ENCODE measurements at places on chromosomes 13 and 19. TPM values are rescaled to one million over a fixed set of nuclear protein-coding genes. Genes with fewer than 3 reads are reported as not detected.

DNA sequence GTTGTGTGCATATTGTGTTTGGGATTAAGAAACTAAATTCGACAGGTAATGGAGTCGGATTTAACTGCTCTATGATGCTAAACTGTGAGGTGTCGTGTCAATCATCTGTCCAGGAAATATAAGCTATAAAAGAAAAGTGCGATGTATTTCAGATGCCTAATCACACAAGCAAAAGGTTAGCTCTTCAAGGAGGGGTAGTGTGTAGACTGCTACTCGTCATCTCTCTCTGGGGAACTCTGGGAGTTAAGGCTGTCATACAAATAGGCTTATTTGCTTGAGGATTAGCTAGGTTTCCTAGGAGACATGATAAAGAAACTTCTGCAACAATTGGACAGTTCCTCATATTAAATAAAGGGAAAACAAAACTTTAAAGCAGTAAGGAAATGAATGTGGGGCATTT lies 462.1 kb downstream of the OLFM4 start:
- ATAC-seq, result no peak

- ATAC-seq, result peak; percentile 87
Observed at GRCh38 chr13:30388406-30389283, 33.6 kb upstream of the UBE2L5 start.

- no peak for ATAC-seq
Observed at GRCh38 chr19:10514211-10515145, 2.8 kb downstream of the S1PR5 start.

DNA sequence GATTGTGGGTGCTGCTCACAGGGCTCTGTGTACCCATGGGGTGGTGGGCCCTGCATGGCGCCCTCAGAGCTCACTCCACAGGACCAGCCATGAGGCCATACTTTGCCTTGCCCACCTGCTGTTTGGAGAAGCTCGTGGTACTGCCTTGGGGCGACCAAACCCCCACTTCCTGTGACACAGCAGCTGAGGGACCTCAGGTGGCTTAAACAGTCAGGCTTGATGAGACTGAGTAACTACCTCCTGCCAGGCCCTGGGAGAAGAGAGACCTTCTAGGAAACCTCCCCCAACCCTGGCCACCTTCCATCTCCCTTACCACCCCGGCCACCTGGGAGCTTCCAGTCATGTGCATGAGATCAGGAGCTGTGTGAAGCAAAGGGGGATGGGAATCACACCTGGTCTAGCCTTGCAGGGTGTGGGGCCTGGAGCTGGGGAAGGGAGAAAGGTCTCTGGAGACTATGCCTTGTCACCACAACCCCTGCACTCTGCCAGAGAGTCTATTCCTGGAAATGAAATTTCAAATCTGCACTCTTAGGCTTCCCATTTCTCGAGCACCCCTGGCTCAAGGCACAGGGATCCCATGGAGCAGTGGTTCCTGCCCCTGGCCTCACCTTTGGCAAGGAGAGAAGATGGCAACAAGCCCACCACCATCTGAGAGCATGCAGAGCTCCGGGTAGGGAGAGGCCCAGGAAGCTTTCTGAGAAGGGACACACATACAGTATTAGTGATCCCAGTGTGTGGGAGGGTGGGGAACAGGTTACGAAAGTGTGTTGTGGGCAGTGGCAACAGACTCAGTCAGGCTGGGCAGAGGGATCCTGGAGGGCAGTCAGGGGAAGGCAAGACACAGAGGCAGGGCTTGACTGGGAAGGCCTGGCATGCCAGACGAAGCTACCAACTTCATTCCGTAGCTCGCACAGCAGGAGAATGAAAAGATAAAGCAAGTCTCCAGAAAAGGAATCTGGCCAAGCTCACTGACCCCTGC lies 125.0 kb downstream of the URI1 start:
- no peak for ATAC-seq

Gene HIF3A
- total RNA-seq, result 173 TPM

DNA sequence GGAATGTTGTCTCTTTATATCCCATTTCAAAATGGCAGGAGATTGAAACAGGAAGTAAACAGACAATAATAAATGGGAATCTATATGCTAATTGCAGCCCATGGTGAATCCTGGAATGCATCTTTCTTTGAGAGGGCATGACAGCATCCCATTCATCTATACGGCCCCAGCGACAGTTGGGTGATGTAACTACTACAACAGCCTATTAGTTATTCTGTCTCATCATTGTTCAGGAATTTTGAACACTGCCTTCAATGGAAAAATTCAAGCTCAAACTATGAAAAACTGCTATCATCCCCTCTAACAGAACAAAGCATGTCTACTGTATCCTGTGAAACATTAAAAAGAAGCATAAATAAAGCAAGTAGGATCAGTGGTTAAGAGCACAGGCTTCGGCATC lies 262.1 kb downstream of the DCT start:
- ATAC-seq, result no peak

Gene DNAAF3
- 0.42 TPM for total RNA-seq

GRCh38 chr19:41330481-41330880 lies 20.5 kb downstream of the CCDC97 start:
- ATAC-seq, result no peak

Gene ZNF790
- total RNA-seq, result 9.7 TPM

DNA sequence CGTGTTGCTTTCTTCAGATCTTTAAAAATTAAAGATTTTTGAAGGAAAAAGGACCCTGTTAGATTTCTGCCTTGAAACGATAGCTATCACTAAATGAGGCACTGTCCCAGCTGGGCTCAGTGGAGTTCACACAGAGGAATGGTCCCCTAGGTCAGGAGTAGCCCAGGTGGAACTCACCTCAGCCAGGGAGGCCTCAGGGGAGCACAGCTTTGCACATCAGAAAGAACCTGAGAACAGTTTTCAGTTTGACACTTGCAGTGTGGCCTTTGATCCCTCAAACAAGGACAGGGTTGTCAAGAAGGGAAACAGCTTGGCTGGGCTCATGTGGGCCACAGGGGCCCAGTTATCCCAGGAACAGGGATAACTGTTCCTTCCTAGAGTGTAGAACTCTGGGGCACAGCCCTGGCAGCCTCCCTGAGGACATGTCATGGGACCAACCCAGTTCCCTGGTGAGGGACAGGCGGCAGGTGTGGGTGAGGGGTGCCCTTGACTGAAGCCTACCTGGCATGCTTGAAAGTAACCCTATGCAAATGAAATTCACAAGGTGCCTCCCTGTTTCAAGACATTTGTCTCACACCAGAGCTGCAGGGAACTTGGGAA lies 59.4 kb downstream of the CHST8 start:
- ATAC-seq, result no peak

Gene C1QTNF9
- total RNA-seq, result 0.81 TPM

DNA sequence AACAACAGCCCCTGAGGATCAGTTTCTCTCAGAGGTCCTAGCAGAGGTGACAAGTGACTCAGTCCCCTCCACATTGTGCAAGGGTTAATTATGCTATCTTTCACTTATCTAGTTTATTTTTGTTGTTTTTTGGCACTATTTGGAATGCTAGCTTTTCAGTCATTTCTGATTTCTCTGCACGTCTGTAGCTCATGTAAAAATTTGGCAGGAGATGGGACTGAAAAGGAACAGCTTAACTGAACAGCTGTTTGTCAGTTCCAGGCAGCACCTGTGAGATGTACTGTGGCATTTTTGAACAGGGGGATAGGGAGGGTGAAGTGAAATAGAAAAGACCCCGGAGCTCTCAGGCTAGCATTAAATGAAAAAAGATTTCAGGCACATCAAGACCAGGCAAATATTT lies 313.5 kb downstream of the SUCLA2 start:
- no peak for ATAC-seq

Gene PRRG2
- total RNA-seq, result not detected

DNA sequence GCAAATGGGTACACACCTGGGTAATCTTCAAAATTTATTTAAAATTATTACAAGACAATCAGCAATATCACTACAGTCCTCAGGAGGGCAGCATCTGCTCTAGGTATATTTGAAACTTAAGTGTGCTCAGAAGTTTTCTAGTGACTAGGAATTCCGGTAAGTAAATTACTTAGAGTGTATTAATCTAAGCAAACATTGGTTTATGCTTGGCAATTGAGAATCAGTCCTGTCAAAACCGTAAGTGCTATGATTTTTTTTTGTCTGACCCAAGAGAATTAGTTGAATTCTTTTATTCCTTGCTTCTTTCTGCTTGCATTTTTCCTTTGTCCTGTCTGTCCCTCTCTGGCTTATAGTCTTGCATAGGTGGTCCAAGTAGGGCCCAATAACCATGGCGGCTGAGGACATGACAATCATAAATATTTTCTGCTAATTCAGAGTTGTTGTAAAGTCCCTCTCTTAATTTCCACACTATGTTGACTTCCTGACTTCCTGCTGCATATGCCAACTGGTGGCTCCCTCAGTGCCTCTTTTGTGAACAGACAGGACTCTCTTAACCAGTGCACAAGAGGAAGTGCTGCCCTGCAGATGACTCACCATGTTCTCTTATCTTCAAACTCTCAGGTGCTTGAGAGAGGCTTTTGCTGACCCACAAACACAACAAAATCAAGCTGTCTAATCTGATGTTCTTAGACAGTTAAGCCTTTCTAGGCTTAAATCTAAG lies 82.2 kb downstream of the SLAIN1 start:
- peak; percentile 41 for ATAC-seq

DNA sequence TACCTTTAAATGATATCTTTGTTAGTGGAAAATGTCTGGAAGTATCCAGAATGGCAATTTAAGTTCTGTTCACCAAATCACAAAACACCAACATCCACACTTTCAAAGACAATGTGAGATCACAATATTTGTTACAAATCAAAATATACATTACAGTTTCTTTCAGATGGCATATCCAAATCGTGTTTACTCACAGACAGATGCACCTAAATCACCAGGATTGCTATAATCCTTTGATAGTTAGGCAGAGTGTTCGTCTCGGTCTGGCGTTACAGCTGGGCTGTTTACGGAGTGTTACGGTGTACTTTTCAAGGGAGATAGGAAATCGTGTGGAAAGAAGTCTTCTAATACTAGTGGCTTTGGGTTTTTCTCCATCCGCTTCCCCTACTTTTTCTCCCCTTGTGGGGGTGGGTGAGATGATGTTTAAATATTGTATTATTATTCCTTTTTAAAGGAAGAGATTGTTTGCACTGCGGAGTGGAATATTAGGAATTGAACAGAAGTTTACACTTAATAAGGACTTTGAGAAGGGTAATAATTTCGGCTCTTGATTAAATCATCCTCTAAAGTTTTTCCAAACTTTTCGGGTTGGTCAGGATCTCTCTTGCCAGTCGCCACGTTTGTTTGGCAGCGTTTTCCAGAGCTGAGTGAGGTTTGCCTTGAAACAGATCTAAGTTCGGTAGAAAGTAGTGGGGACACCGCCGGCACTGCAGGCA lies 1.8 kb downstream of the MAB21L1 start:
- ATAC-seq, result no peak

GRCh38 chr19:45505151-45505995 lies 1.9 kb upstream of the VASP start:
- ATAC-seq, result no peak

- ATAC-seq, result no peak
Observed at GRCh38 chr19:42242069-42242511, 312 bp downstream of the GSK3A start.

DNA sequence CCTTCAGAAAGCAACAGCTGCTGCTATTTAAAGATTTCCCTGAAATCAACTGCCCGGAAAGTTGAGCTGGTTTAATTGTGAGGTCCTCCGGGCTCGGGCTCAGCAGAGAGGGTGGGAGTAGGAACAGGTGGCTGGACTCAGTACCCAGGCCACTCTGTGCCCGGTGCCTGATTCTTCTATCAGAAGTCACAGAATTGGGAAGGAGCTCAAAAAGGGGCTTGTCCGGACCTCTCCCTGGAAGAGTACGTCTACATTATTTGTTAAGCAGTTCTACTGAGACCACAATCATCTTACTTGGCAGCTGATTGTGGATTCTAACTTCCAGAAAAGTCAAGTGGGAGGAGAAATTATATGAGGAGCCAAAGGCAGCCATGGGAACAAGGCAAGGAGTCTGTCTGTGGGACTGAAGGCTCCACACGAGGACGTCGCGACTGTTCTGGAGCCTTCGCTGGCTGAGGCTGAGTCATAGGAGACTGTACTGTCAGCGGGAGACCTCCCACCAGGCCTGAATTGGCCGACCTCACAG lies 91.7 kb upstream of the ANKRD10 start:
- ATAC-seq, result peak; percentile 95

GRCh38 chr13:97761796-97762540 lies 191.5 kb upstream of the IPO5 start:
- ATAC-seq, result no peak

Gene GPR12
- not detected for total RNA-seq

- ATAC-seq, result no peak
Observed at GRCh38 chr13:37198629-37199028, 93.2 kb upstream of the CSNK1A1L start.

DNA sequence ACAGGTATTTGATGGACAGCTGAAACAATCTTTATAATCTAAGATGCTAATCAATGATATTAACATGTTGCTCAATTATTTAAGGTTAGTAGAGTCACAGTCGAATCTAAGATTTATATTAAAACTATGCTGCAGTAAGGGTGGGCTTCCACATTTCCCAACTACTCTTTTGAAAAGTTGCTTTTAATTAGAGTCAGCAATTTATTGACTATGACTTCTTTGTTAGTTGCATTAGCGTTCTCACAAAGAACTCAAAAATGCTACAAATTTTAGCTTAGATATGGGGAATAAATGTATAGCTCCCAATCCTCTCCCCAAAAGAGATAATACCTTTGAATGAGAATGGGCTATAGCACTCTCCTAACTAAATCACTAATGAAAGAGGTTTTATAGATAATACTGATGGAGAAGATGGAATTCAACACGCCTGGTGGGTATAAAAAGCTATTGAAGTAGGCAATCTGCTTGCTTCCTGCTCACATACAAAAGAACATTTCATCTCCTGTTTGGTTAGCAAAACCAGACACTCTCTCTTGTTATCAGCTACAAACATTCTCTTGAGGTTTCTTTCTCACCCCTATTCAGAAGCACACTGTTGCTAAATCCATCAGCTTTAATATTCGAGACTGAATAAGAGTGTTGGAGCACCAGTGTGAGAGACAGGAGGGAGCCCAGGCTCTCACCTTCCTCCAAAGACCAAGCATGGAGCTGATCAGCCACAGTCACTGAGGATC lies 2.4 kb upstream of the FLT1 start:
- no peak for ATAC-seq

Gene TJP3
- total RNA-seq, result not detected

DNA sequence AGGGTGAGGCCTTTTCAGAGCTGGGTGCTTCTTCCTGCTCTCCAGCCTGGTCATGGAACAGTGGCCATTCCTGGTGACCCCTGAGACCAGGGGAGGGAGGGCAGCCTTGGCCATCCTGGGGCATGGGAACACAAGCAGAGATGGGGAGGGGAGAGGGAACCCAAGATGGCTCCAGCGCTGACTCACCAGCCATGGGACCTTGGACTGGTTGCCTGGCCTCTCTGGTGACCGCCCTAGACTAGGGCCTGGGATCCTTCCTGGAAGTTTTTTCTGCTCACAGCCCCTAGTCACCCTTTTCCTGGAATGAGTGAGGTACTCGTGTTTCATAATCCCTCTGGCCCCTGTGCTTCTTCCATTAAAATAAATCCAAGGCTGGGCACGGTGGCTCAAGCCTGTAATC lies 3.3 kb upstream of the OPA3 start:
- no peak for ATAC-seq

- ATAC-seq, result no peak
Observed at GRCh38 chr13:52695856-52696255, 43.2 kb downstream of the SUGT1 start.
